Choroid plexus epithelial cell (primary cell): ENCODE measurements at places on chromosomes 5 and 9.

GRCh38 chr9:87853302-87853701 is 29.4 kb upstream of the SPATA31E1 start:
- DNase-seq: no peak

DNA sequence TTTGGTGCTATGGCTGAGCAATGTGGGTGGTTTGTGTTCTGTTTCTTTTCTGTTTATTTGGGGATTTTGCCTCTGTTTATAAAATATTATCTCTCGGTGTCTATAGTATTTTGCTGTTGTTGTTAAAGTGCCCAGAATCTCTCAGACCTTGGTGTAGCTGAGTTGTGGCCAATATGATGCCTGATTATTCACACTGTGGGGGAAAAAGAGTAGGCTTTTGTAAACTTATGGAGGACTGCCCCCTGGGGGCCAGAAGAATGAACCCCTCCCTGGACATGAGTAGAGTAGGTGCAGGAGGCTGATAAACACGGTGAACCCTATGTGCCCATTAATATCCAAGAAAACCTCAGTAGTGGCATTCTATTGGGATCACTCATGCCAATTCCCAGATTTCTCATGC is 49.0 kb upstream of the DPYSL3 start:
- DNase-seq: peak; percentile 87

DNA sequence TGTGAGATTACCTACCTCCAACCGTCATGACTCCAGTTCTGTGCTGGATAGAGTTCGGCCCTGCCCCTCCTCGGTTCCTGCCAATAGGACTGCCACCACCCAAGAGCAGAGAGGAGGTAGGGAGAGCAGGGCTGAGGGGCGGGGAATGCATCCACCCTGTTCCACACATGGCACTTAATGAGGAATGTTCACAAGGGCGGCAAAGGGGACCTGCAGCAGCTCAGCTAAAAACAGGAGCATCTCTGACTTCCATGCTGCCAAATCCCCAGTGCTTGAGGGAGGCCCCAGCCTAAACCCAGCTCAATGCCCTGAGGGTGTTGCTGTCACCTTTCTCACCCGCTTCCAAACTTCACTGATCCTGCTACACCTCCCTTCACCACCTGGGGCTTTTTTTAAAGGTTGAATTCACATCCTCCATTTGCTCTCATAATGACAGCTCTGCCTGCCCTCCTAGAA is 7.8 kb upstream of the DELE1 start:
- DNase-seq: no peak

DNA sequence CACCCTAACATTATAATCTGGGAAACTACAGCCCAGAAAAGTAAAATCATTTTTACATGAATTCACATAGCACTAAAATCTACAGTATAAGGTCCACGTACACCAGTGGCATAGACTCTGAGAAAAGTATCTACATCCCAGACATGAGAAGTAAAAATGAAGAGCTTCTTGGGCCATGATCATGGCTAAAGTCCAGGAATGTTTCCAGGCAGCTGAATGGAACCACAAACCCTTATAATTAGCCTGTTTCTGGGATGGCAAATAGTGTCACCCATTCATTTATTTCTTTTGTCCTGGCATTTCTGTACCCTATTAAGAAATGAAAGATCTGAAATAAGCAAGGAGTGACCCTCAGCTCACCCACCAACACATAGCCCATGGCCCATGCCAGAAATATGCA is 217.9 kb downstream of the SPOCK1 start:
- no peak for DNase-seq

- DNase-seq: no peak
Measured at GRCh38 chr9:16191191-16191590, 638.3 kb downstream of the CCDC171 start.

DNA sequence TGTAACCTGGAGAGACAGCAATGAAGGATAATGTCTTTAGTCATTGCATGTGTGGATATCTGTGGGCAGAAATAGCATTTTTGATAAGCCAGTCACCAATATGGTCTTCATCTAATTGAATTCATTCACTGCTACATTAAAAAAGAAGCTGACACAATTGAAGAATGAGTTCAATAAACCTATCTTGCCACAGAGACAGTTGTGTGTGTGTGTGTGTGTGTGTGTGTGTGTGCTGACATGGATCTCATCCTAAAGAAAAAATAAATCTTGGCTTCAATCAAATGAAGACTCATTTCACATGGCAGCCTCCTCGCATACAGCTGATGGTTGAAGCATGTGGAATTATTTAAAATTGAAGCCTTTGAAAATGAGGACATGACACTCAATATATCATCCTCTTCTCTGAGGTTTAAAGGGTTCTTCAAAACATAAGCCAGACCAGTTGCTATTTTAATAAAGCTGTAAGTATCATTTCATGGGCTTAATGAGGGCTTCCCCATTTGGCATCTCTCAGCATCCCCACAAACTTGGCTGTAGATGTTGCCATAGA is 118.5 kb upstream of the PTPN3 start:
- DNase-seq: no peak

- peak; percentile 93 for DNase-seq
Measured at GRCh38 chr5:173602423-173602822, 14.0 kb downstream of the BOD1 start.

- DNase-seq: no peak
Measured at GRCh38 chr5:86760661-86761060, 142.9 kb downstream of the COX7C start.

GRCh38 chr5:33509036-33509435 is 68.3 kb downstream of the TARS1 start:
- peak; percentile 47 for DNase-seq

DNA sequence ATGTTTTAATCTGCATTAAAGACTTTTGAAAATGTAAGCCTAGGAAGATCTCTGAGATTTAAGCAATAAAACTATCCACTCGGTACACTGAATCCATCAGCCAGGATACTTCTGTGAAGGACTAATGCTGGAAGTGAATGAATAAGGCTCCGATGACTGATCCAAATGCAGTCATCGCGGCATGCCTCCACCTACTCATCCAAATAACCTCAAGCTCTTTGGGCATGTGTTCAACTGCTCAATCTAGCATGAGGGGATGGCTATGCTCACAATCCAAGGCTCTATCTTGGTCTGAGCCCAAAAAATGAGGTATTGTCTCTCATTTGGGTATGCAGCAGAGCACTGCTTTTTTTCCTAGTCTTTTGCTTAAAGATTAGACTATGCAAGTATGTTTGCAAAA is 19.2 kb downstream of the MARCHF3 start:
- peak; percentile 59 for DNase-seq

DNA sequence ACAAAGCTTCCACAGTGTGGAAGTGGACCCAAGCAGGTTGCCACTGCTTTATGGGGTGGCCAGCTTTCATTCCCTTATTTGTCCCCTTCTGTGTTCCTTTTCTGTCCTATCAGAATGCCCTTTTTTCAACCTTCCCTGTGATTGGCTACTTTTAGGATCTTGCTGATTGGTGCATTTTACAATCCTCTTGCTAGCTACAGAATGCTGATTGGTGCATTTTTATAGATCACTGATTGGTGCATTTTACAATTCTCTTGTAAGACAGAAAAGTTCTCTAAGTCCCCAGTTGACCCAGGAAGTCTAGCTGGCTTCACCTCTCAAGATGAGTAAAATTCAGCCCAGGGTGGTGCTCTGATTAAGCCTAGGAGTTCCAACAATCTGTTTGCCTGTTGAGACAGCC is 157.2 kb upstream of the ERCC6L2 start:
- no peak for DNase-seq

GRCh38 chr5:146595088-146595487 is 79.1 kb upstream of the GPR151 start:
- no peak for DNase-seq

DNA sequence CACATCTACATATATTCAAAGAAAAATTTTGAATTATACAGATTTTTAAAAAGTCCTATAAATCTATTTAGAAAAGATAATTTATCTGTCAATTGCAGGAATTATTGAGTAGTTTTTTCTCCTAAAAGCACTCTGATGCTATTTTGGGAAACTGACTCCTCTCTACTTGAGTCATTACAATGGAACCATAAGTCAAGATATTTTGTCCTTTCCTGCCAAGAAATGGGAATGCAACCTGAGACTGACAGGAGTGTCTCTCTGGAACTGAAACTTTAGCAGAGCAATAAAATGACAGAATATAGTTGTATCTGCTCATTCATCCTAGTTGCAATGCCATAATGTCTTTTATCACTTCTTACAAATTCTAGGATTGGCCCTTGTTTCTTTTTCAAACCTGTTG is 48.6 kb downstream of the CARTPT start:
- DNase-seq: peak; percentile 26

- peak; percentile 72 for DNase-seq
Measured at GRCh38 chr5:123916345-123917121, 404.6 kb downstream of the CSNK1G3 start.
